ENCODE measurements at places on chromosomes 16 and 17.

DNA sequence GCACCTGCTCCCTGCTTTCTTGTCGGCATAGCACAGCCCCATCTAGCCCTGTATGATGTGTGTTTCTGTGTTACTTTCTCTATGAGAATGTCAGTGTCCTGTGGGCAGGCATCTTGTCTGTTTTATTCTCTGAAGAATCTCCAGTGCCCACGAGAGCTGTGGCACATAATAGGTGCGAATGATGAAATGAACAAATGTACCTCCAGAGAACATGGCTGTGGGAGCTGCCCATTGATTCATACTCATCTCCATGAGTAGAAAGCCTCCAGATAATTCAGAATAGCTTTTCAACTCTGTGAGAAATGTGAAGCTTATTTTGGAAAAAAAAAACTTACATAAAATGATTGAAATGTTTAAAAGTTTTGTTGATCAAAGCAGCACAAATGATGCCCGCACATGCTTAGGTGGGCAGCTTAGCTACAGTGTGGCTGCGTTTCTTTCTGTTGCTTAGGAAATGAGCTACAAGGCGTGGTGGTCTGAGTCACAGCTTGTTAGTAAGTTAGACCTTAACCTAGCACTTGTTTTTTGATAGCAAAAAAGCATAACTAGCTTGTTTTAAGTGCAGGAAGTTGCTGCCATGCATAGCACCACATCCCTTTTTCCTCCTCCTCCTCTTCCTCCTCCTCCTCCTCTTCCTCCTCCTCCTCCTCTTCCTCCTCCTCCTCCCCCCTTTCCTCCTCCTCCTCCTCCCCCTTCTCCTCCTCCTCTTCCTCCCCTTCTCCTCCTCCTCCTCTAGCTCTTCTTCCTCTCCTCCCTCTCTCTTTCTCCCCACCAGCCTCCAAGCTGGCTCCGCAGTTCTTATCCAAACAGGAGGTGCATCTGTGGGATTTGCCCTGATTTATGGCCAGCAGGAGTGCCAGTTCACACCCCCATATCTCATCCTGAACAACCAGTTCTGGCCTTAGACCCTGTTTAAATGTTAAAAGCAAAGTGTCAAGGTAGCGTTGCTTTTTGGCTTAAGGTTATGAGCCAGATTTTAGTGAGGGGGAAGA, 221.5 kb downstream of the IRF8 start:
- no peak for DNase-seq

DNA sequence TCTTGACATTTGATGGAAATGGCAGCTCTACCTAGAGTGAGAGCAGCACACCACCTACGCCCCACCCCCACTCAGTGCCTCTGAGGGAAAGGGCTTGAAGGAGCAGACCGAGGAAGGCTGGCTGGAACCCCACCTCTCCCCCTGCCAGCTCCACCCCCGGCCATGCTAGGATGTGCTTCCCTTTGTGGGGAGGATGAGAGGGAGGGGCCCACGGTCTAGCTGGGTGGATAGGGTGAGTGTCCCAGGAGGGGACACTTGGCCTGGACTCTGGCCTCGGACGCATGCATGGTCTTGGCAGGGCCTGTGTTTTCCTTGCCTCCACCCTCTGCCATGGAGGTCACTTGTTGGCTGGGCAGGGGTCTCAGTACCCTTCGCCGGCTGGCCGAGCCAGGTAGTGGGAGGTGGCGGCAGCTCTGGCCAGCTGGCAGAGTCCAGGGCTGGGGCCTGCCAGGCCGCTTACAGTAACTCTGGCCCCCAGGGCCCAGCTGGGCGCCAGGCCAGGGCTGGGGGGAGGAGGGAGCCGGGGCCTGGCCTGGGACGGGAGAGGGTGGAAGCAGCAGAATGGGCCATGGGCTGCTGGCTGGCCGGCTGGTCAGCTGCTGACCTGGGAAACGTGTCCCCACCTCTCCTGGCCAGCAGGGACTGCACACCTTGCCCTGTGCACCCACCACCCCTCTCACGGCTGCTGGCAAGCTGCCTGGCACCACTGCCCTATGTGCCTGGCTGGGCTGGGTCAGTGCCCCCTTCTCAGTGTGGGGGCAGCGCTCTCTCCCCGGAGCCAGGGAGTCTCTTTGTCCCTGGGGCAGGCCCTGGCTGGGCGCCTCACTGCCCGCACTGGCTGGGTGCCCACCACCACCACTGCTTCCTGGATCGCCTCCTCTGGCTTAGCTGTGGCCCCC, 23.0 kb downstream of the RARA start:
- DNase-seq = no peak

DNA sequence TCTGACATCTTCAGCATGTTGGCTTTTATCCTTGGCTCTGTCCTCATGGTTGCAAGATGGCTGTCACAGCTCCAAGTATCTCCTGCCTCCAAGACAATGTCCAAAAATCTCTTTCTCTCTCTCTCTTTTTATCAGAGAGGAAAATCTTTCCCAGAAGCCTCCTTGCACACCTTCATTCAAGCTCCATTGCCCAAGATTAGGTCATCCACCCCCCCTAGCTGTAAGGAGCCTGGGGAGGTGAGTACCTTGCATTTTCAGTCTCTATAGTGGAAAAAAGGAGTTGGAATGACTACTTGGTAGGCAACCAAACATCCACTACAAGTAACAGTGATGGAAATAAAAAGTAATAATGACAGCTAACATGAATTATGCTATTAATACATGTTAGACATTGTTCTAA, 22.0 kb upstream of the NSMCE1 start:
- no peak for DNase-seq

DNA sequence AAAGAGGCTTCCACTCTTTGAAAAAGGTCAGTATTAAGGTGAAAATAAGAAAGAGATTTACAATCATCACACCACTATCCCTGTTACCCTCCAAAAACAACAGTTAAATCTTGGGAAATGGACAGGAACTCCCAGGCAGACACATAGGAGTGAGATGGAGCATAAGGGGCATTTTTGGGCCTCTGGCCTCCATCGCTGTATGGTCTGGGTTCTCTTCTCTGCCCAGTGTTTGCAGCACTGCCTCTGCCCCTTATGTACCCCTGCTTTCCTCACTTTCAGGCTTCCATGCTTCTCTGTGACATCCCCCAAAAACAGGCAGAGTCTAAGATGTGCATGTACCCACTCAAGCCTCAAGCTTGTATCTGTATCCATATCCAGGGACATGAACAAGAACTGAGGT, 630 bp upstream of the HOXB2 start:
- DNase-seq = no peak

GRCh38 chr16:77833921-77834634, 45.7 kb downstream of the VAT1L start:
- DNase-seq = no peak

DNA sequence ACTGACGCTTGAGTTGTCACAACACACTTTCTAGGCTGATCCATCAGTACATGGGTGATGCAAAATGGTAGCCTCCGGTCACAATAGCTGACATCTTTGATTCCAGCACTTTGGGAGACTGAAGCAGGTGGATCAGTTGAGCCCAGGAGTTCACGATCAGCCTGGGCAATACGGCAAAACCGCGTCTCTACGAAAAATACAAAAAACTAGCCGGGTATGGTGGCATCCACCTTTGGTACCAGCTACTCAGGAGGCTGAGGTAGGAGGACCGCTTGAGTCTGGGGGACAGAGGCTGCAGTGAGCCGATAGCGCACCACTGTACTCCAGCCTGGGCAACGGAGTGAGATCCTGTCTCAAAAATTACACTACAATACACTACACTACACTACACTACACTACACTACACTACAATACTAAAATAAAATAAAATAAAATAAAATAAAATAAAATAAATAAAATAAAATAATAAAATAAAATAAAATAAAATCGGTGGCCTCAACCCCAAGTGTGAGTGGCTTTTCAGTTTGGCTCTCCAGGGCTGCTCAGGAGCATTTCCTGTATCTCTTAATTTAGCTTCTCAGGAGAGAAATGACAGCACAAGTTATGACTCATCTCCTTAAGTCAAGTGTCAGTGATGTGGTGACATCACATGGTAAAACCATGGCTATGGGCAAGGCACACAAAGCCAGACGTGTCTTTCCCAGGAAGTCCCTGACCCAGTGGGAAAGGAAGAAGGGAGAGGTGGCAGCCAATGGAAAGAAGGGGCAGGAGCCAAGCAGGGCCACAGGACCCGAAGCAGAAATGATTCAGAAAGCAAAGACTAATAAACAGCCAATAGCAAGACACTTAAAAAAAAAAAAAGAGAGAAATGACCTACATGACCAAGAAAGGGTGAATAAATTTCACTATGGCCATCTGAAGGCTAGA, 75.3 kb upstream of the TBC1D3K start:
- DNase-seq = no peak

Data from NCI-H1930 (cell line).